ENCODE measurements at places on chromosomes 11 and 22.

- no peak for DNase-seq
Measured at GRCh38 chr11:122234257-122234656, 118.2 kb upstream of the BLID start.

GRCh38 chr11:65295001-65295400 is 19.7 kb upstream of the CDC42EP2 start:
- no peak for DNase-seq

DNA sequence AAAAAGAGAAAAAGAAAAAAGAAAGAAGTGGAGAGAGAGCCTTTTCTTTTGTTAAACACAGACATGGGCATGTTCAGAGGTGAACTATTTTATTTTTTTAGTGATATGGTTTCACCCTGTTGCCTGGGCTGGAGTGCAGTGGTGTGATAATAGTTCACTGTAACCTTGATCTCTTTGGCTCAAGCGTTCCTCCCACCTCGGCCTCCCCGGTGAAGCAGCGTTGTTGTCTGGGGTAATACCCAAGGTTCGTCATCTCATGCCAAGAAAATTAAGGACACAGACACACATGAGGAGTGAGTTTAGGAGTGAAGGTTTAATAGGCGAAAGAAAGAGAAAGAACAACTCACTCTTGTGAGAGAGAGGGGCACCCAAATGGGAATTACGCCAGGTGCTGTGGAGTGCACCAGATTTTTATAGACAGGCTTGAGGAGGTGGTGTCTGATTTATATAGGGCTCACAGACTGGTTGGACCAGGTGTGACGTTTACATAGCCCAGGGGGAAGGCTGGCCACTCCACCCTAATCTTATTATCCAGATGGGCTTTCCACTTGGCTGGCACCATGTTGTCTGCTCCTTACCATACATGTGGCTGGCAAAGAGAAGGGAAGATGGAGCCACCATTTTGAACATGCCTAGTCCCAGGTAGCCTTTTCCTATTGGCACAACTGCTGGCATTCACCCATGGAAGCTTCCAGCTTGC is 42.3 kb downstream of the GRAMD1B start:
- no peak for DNase-seq

DNA sequence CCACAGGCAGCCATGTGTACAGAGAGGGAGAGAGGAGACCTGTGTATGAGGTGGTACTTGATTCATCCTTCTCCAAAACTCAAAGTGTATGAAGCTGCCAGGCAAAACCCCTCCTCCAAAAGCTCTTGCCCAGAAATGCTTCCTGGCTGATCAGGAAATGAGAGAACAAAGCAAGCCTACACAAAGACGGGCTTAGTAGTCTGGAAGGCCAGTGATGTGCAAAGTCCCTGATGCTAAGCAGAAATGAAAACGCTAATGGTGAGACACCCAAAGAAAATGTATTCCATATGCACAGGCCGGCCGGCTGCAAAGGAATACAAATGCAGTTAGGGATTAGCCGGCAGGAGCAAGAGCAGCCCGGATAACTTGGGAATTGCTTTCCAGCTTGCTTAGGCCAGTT is 234.9 kb upstream of the CADM1 start:
- no peak for DNase-seq

- DNase-seq: no peak
Measured at GRCh38 chr11:28257761-28258160, 149.6 kb downstream of the METTL15 start.

GRCh38 chr11:129163714-129164164 is 28.4 kb downstream of the ARHGAP32 start:
- DNase-seq: no peak

DNA sequence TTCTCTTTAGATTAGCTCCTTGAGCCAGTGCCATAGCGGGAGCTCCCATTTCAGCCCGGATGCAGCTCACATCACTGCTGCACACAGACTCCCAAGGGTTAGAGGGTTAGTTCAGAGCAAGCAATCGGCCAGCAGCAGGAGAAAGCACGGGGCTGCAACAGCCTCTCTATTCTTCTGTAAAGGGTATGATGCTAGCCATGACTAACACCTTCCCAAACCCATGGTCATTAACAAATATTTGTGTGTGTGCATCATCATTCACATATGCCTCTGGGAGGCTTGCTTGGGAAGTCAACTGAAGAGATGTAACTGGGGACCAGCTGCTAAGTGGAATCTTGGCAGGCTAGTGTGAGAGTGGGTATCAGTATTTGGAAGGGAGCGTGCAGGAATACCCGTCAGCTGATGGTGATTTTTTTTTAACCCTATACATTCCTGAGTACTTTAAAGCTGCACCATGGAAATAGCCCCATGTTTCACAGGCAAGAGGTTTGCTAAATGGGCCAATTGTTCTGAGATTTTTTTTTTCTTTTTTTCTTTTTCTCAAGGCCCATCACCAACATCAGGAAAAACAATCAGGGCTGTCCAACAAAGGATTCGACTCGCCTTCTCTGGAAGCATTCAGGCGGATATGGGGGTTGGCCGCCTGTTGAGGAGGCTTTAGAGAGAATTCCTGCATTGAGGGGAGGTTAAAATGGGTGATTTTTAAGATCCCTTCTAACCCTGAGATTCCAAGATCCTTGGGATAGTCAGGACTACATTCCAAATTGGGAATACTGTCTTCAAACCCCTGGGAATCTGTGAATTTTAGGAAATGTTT is 33.2 kb upstream of the CCDC89 start:
- DNase-seq: no peak

- no peak for DNase-seq
Measured at GRCh38 chr11:126391970-126392632, 36.6 kb downstream of the ST3GAL4 start.

GRCh38 chr22:17380359-17381087 is 11.3 kb downstream of the CECR2 start:
- no peak for DNase-seq

GRCh38 chr11:33701302-33702230 is 940 bp upstream of the C11orf91 start:
- DNase-seq: no peak

DNA sequence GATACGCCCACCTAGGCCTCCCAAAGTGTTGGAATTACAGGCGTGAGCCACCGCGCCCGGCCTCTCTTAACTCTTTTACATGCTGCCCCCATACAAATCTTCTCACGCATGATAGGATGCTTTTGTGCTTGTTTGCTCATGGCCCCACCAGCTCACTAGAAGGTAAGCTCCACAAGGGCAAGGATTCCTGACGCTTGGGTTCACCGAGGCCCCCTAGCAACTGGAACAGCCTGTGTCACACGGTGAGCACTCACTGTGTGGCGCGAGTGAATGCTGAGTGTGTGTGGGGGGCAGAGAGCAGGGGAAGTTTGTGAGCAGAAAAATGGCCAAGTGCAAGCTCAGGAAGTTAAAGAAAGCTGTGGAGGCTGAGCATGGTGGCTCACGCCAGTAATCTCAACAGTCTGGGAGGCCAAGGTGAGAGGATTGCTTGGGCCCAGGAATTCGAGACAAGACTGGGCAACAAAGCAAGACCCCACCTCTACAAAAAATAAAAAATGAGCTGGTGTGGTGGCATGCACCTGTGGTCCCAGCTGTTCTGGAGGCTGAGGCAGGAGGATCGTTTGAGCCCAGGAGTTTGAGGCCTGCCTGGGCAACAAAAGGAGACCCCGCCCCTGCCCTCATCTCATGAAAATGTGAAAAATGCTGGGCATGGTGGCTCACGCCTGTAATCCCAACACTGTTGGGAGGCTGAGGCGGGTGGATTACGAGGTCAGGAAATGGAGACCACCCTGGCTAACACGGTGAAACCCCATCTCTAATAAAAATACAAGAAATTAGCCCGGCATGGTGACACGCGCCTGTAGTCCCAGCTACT is 2.3 kb downstream of the BAD start:
- no peak for DNase-seq

DNA sequence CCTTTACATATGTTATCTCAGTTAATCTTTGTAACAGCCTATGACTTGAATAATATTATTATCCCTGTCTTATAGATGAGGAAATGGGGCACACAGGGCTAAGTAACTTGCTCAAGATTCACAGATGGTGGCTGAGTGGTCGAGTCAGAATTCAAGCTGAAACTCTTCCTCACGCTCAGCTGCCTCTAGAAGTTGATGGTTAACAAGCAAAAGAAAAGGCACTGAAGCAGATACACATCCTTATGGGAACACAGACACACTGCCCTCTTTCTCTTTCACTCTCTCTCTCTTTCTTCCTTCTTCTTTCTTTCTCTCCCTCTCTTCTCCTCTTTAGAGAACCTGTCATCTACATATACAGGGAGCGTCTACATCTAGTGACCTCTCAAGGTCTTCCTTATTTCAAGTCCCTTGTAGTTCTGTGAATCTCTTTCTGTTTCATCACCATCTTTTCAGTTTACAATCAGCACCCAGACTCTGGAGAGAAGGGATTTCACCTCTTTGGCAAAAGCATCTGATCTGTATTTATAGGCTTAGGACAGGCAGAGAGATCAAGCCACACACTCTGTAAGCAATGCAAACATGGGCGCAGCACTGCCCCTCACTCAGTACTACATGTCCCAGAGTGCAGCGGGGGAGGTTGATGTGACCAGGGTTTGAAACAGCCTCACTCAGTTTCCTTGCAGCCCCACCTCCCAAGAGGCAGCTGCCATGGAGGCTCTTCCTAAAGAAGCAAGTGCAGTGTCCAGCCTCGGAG is 75.7 kb downstream of the GRAMD1B start:
- DNase-seq: no peak

- no peak for DNase-seq
Measured at GRCh38 chr22:39146256-39147101, 6.0 kb downstream of the CBX7 start.

GRCh38 chr11:16456366-16456765 is 100.0 kb upstream of the SOX6 start:
- DNase-seq: no peak

DNA sequence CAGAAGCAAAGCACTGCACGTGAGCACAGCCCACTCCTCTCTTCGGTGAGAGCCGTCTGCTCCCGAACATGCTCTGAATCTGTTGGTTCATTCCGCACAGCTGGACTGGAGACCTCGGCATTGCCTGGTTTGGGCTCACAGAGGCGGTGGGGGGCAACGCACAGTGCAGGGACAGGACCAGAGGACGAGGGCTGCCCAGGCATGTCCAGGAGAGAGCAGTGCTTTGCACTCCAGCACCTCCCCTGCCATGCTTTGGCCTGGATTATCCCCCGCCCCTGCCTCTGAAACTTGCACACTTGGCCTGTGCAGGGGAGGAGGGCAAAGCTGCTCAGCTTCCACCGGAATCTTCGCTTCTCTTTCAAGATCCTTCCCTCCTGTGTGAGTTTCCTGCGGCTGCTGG is 536.5 kb downstream of the BRD1 start:
- no peak for DNase-seq

GRCh38 chr11:20023082-20023426 is 137.2 kb downstream of the DBX1 start:
- no peak for DNase-seq

- DNase-seq: no peak
Measured at GRCh38 chr11:44618561-44619425, 53.3 kb downstream of the CD82 start.

- no peak for DNase-seq
Measured at GRCh38 chr11:83006877-83007330, 64.8 kb downstream of the RAB30 start.

- no peak for DNase-seq
Measured at GRCh38 chr11:8691601-8692000, 9.0 kb downstream of the RPL27A start.

DNA sequence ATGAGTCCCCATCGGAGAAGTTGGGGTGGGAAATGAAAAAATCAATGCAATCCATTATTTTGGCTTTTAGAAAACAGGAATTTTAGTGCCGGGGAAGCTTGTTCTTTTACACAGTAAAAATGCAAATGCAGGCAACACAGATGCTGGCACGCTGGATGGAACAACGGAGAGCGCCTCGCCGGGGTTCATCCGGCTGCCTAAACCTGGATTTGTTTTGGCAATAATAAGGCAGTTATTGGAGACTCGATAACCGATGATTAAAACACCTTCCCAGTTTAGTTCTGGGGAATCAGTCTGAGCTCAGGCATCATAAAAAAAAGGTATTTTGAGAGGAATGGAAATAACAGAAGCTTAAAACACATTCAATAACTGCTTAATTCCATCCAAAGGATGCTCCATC is 2.9 kb downstream of the DSCAML1 start:
- no peak for DNase-seq

- no peak for DNase-seq
Measured at GRCh38 chr11:465896-466530, 15.9 kb downstream of the PTDSS2 start.

- DNase-seq: no peak
Measured at GRCh38 chr11:69400140-69400539, 81.3 kb upstream of the LINC01488 start.

DNA sequence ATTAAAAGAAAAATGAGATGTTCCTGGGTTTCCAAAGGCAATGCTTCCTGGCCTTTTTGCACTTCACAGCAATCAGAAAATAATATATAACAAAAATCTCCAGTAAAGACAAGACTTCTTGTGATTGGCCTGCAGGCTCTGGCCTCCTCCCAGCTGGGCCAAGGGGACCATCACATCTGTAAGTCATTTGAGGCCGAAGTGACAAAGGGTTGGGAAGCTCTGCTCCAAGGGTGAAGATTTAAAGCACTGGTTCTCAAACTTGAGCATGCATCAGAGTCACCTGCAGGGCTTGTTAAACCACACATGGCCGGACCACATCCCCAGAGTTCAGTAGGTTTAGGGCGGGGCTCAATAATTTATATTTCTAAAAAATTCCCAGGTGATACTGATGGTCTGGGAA is 32.1 kb downstream of the ARFGAP2 start:
- no peak for DNase-seq

DNA sequence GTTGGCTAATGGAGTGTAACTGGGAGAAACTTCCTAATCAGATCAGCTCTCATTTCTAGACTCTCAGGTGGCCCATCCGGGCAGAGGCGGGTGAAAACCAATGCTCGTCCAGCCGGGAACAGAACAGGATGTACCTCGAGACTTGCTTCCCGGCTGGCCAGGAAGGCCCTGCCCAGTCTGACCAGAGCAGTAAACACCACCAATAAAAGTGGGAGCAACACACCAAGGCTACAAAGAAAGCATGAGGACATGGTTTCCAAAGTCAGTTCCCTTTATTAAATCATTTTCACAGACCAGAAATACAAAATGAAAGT is 940 bp upstream of the TNKS1BP1 start:
- no peak for DNase-seq

DNA sequence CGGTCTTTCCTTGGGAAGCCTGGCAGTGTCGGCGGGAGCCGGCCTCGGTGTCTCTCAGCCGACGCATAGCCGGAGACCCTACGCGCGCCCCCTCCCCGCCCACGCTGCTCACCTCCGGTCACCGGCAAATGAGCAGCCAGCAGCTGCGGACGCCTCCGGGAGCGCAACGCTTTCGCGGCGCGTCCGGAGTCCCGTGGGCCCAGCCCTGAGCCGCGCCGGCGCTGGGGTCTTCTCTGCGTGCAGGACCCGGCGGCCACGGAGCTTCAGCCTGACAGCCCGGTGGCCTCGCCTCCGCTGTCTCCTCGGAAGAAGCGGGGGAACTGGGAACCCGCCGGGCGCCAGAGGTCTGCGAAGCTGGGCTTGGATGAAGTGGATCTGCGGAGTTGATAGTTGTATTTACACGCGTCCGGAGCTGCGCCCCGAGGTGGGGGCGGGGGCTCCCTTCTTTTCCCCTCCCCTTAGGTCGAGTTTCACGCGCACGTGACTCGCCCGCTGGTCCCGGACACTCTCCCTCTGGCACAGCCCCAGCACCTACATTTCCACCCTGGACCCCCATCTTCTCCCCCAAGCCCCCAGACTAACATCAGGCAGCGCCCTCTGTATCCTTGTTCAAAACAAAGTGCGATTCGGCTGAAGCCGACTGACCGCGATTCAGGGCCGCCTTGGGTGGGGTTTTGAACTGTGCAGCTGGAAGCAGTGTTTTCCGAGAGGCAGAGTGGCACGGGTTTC is at the start of gene SLC43A1:
Gene SLC43A1 (minus strand): TSS at position 371 of the 729 bp plus-strand sequence. CDS start 1,591 bp downstream, outside the sequence.
- no peak for DNase-seq

- DNase-seq: no peak
Measured at GRCh38 chr11:110176366-110177085, 83.3 kb downstream of the ZC3H12C start.

Measured in stimulated activated CD4-positive, alpha-beta T cell treated with anti-CD3 and anti-CD28 coated beads, Interleukin-1b, Interleukin-23, amount 100 ng/mL, for 1 hour (primary cell).